Activated CD4-positive, alpha-beta T cell treated with anti-CD3 and anti-CD28 coated beads, Interleukin-2, Interleukin-4, amounts not matched to agents 100 ng/mL and 50 ng/mL, durations not matched to agents 16 hours and 8 hours (primary cell): ENCODE measurements at places on chromosomes 11 and 22.

DNA sequence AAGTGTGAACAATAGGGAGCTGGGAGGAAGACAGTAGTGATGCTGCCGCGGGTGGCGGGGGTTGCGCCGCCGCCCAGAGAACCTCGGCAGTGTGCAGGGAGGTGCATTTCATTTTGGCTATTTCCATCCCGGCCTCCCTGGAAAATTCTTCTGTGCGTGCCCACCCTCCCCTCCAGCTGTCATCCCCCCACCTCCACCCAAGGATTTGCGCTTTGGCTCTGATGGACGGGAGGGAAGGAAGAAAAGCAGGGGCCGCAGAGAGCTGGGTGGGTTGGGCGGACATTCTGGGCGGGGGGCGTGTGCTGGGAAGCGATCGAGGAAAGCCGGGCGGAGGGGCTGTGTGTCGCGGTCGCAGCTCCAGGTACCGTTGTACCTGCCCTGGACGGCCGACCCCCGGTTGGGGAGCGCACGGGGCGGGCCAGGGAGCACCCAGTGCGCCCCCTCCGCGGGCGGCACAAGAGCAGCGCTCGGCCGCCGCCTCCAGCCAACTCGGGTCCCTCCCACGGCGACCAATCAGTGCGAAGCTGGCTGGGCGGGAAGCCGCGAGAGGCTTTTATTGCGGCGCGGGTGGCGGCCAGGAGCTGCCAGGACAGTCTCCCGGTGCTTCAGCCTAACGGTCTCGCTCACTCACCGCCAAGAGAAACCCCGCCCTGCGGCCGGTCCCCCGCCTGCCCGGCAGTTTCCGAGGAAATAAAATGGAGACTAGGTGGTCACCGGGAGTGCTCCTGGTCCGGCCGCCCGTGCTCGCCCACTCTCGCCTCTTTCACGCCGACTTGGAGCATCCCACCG lies 1.6 kb downstream of the NCAM1 start:
- no peak for DNase-seq

DNA sequence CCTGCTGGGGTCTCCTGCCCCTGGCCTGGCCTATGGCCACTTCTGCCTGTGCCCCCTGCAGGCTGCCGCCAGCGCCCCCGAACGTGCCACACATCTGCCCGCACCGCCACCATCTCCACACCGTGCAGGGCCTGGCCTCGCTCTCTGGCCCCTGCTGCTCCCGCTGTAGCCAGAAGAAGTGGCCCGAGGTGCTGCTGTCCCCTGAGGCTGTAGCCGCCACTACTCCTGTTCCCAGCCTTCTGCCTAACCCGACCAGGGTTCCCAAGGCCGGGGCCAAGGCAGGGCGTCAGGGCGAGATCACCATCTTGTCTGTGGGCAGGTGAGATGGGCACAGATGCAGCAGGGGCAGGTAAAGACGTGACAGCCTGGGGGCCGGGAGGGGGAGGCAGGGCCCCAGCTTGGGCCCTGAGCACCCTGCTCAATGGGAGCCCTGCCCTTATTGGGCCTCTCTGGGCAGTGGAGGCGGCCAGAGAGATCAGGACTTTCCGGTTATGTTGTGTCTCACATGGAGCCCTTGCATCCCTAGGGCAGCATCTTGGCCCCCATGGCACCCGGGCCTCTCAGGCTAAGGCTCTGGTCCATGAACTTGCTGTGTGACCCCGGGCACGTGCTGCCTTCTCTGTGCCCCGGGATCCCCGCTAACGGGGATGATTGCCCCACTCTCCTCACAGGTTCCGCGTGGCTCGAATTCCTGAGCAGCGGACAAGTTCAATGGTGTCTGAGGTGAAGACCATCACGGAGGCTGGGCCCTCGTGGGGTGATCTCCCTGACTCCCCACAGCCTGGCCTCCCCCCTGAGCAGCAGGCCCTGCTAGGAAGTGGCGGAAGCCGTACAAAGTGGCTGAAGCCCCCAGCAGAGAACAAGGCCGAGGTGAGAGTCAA lies 18.5 kb downstream of the RELT start:
- no peak for DNase-seq

GRCh38 chr11:129711760-129712159 lies 103.9 kb upstream of the TMEM45B start:
- DNase-seq, result no peak

DNA sequence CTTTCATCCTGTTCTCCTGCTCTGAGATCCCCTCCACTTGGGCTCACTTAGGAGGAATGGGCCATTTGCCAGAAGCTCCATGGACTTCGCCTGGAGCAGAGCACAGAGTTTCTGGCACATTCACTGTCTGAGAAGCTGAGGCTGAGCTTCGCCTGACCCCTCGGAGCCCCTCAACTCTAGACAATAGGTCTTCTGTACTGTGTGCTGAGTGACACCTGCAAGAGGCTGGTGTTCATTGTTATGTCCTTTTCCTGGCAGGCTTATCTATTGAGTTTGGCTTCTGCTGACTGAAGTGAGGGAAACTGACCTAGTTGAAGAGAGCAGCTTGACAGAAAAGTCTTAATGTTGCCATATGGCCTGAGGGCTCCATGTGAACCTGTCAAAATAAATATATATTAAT lies 124.3 kb downstream of the EHF start:
- no peak for DNase-seq

DNA sequence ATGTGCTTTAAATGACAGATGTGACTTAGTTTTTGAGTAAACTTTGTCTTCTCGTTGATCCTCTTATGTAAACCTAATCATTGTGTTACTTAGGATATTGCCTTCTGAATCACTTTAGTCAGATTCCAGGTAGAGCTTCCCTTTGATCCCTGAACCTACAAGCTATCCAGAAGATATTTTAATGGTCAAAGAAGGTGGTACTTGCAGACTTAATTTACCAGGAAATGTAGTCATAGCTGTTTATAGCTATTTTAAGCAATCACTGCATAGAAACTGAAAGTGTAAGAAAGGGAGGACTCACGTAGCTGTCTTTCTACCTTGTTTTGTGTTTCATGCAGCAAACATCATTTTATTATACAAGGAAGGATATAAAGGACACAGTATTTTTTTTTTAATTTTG lies 189.5 kb downstream of the DDX10 start:
- peak; percentile 44 for DNase-seq

DNA sequence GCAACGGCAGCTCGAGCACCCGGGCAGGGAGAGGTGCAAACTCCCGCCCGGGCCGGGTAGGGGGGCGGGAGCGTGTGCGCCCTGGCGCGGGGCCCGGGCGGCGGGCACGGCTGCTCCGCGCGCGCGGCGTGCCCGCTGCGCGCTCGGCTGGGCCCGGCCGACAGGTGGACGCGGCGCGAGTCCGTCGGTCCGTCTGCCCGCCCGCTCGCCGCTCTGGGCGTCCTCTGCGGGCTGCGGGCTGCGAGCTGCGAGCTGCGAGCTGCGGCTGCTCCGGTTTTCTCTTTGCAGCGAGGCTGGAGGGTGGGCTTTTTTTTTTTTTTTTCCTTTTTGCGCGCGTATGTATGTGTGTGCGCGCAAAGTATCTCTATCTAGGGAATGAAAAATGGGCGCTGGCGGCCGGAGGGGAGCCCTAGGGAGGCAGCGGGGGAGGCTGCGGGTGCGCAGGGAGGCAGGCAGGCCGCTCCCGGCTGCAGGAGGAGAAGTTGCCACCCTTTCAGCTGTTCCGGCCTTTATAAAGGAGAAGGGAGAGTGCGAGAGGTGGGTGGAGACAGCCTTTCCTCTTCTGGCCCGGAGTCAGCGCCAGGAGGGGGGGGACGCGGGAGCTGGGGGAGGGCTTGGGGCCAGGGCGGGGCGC lies at the start of gene PDGFB:
PDGFB (minus strand) TSS at position 487 of the 634 bp plus-strand sequence. CDS start 1,019 bp downstream, outside the sequence.
- DNase-seq, result no peak

- DNase-seq, result no peak
Observed at GRCh38 chr11:43737201-43737590, 56.7 kb downstream of the HSD17B12 start.

- no peak for DNase-seq
Observed at GRCh38 chr11:104679258-104679657, 219.0 kb downstream of the CASP12 start.

- DNase-seq, result no peak
Observed at GRCh38 chr11:102727890-102728289, 3.1 kb upstream of the MMP8 start.

DNA sequence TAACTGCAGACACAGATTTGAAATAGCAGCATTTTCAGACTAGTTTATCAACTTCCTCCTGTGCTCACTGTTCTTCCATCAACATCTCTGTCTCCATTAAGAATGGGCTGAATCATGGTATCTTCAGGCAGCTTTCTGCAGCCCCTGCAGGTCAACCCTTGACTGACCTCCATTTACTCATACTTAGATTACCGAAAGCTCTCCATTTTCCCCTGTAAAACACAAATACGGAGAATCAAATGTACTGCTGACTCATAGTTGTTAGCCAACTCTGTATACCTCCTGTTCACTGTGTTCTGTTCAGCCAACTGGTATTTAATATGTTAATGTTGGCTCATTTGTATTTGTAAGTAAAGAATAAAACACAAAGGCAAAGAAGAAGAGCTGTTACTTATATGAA lies 364.0 kb downstream of the CASP12 start:
- no peak for DNase-seq

GRCh38 chr11:19442554-19442910 lies 201.8 kb upstream of the E2F8 start:
- no peak for DNase-seq

GRCh38 chr22:16804882-16805281 lies 20.3 kb downstream of the XKR3 start:
- no peak for DNase-seq

GRCh38 chr11:111177037-111177871 lies 68.3 kb upstream of the POU2AF2 start:
- DNase-seq, result no peak

GRCh38 chr11:57798905-57799559 lies 37.4 kb downstream of the CTNND1 start:
- no peak for DNase-seq

DNA sequence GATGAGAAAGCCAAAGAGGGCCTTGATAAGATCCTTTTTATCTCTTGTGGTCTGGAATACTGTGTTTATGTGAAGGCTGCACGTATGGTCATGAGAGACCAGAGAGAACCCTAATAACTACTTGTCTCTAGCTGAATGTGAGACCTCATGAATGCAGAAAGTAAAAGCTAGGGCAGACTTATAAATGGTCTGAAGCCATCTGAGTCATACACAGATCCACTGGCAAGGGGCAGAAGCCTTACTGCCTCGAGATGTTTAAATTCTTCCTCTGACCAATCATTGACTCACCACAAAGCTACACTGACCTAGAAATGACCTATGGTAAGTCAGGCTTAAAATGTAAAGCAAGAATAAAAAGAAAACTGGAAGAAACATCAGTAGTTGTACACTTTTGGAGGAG lies 22.7 kb upstream of the OR4B1 start:
- DNase-seq, result no peak

DNA sequence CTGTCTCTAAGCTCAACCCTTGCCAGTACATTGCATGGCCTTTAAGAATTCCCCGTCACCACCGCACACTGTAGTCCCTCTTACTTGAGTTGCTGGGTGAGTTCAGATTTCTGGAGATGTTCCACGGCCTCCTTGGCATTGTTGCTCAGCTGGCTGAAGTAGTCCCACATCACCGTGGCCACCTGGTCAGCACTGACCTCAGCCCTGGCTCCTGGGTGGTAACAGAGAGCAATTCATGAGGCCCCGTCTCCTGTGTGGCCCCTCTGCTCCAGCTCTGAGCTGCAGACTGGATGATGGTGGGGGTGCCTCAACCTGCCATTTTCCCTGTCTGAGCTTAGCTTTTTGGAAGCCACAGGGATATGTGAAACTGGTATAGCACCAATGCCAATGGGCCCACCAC lies 529 bp downstream of the APOA4 start:
- DNase-seq, result no peak

DNA sequence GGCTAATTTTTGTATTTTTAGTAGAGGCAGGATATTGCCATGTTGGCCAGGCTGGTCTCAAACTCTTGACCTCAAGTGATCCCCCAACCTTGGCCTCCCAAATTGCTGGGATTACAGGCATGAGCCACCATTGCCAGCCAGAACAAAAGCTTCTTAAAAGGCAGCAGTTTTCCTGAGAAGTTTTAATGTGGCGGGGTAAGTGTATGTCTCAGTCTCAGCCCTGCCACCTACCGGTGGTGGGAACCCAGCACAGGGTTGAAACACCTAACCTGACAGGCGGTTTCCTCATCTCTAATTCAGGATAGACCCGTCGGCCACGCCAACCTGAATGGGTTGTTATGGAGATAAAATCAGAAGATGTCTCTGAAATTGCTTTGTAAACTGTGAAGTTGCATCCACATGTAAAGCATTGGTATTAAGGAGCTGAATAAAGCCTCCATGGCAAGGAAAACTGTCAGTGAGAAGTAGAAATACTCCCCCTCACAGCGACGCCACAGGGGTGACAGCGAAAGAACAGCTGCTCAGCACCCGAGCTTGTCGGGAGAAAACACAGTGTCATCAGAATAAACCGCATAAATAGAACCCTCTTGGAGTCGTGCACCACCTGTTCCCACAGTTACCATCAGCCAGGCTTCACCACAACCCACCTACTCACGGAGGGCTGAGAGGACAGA lies 165.9 kb upstream of the NCAM1 start:
- DNase-seq, result peak; percentile 26

DNA sequence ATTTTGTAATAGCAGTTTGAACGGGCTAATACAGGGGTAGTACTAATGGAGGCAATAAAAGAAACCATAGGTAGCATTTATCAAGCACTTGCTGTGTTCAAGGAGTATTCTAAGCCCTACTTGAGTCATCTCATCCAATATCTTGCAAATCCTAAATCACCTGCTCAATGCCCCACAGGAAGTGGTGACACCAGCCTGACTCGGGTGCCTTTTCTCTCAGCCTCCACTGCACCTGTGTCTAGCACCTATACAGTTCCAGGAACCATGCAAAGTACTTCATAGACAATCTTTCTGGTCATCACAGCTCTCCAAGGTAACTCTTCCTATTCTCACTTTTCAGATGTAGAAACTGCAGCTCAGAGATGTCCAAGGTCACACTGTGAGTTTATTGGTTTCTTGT lies 98.0 kb downstream of the PRR5L start:
- peak; percentile 39 for DNase-seq

DNA sequence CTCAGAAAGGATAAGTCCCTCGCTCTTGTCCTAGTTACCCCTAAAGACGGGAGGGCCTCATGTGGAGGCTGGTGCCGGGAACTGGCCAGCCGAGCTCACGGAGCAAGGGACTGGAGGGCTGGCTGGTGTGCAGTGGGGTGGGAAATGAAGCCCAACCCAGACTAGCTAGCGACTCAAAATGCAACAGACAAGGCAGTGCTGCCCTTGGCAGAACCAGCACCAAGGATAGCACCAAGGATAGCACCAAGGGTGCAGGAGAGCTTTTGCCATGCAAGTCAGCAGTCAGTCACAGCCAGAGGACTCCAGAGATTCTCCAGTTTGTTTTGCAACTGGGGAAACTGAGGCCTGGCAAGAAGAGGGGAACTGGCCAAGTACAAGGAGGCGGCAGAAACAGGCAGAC lies 6.5 kb upstream of the BATF2 start:
- DNase-seq, result no peak

DNA sequence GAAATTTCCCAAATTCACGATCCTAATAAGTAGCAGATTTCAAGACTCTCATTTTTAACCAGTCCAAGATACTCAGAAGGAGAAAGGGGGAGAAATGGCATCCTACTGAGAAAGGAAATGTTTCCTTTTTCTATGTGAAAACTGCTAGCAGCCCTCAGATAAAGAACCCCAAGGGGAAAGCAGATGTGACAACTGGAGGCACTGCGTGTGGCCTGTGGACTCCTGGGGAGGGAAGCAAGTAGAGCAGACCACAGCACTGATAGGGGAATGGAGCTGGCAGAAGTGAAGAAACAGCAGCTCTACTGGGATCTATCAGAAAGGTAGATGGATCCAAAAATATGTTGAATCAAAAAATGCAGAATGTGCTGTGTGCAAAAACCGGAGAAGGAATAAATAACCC lies 239.7 kb upstream of the API5 start:
- DNase-seq, result no peak
